Stimulated activated naive CD8-positive, alpha-beta T cell treated with anti-CD3 and anti-CD28 coated beads, Interleukin-15, amount 100 ng/mL, for 72 hours (primary cell): ENCODE measurements at places on chromosomes 16 and 17.
A peak's percentile ranks its signal among the peaks of the same experiment; 100 is the strongest.

- DNase-seq, result peak; percentile 65
These were observed 2.0 kb downstream of the ZNF319 start for GRCh38 chr16:57998486-57998885.

- DNase-seq, result no peak
These were observed 40.9 kb downstream of the ADAMTS18 start for GRCh38 chr16:77393955-77394354.

- no peak for DNase-seq
These were observed 13.7 kb downstream of the KRABD2 start for GRCh38 chr17:8362651-8363332.

- DNase-seq, result no peak
These were observed 46.1 kb upstream of the MYOCD start for GRCh38 chr17:12619459-12620199.

- DNase-seq, result peak; percentile 29
These were observed 8.3 kb upstream of the NOS2 start for GRCh38 chr17:27808628-27809027.

- no peak for DNase-seq
These were observed 4.0 kb downstream of the SDF2 start for GRCh38 chr17:28657756-28658155.

DNA sequence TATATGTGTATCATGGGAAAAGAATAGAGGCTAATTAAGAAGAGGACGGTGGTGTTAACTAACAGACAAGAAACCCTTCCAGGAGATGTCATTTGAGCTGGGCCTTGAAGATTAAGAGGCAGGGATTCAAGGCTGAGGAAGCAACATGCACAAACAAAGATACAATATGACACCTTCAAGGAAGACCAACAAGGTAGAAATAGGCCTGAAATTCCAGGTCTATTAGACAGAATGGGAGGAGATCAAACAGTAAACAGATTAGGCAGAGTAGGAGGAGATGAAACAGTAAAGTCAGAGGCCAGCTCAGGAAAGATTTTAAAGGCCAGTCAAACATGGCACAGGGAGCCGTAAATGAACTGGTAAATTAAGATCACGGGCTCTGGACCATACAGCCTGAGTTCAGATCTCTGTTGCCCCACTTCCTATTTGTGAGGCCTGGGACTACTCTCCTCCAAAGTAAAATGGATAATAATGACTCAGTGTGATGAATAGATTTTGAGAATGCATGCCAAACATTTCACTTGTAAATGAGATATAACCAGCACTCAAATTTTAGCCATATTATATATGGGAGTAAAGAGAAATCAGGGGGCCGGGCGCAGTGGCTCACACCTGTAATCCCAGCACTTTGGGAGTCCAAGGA, 38.9 kb downstream of the USP31 start:
- DNase-seq, result no peak

DNA sequence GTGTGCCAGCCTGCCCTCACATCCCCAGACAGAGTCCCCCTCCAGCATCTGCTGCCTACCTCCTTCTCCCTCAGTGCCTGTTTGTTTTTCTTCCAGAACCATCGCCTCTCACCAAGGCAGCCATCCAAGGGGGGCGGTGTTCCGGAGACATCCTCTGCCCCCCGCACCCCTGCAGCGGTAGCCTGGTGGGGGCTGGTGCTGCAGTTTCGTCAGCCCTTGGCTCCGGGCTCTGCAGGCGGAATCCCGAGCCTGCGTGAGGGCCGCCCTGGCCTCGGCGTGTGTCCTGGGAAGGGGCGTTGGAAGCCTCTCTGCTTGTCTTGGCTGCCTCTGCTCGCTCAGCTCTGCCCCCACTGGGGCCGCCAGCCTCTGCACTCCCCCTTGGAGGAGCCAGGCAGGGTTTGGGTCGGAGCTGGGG, 126.0 kb upstream of the CIBAR2 start:
- no peak for DNase-seq

DNA sequence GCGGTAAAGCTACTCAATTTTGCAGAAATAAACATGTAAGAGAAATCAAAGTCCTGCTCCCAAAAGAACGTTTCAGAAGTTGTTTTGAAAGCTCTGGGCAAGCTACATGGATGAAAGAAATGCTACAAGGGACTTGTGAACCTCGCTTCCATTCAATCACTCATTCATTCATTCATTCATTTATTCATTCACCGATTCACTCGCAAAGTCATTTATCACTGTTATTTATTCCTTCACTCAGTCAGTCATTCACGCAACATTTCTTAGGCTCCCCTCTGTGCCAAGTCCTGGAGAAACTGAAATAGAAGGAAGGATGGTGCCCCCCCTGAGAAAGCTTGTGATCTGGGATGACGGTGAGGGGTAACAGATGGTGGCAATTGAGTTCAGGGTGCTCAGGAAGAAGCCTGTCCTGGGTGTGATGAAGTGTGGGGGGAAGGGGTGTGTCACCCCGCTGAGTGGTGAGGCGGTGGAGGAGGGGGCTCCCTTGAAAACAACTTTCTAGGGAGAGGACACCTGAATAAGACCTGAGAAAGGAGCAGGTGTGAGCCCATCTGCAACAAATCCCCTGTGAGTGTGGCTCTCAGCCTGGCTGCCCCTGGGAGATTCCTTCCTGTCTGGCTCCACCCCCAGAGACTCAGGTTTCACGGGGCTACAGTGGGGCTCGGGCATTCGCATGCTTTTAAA, 36.3 kb upstream of the PRSS54 start:
- no peak for DNase-seq

GRCh38 chr17:83177611-83178532, 98.5 kb downstream of the METRNL start:
- DNase-seq, result peak; percentile 6

DNA sequence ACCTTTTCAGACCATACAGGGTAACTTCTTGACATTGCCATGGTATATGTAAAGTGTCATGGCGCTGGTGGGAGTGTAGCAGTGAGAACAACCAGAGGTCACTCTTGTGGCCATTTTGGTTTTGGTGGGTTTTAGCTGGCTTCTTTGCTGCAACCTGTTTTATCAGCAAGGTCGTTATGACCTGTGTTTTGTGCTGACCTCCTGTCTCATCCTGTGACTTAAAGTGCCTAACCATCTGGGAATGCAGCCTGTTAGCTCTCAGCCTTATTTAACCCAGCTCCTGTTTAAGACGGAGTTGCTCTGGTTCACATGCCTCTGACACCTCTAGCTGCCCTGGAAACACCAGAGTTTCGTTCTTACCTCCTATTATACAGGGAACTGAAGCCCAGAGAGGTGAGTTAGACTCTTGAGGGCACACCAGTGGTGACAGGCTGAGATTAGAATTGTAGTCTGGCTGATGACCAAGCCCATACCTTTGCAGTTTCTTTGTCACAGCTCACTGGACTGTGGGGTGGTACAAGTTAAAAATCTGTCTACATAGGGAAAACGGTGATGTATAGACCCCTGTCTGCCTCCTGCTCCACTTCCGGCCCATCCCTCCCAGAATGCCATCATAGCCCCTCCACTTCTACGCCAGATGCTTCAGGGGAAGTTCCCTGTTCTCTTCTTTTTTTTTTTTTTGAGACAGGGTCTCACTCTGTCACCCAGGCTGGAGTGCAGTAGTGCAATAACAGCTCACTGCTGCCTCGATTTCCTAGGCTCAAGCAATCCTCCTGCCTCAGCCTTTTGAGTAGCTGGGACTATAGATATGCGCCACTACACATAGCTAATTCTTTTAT, 21.0 kb downstream of the KSR1 start:
- no peak for DNase-seq

- no peak for DNase-seq
These were observed 86.4 kb downstream of the HAPSTR1 start for GRCh38 chr16:9177861-9178260.

- DNase-seq, result no peak
These were observed 73.6 kb downstream of the METRNL start for GRCh38 chr17:83152745-83153611.

GRCh38 chr16:26189536-26189935, 497.8 kb downstream of the HS3ST4 start:
- DNase-seq, result no peak

DNA sequence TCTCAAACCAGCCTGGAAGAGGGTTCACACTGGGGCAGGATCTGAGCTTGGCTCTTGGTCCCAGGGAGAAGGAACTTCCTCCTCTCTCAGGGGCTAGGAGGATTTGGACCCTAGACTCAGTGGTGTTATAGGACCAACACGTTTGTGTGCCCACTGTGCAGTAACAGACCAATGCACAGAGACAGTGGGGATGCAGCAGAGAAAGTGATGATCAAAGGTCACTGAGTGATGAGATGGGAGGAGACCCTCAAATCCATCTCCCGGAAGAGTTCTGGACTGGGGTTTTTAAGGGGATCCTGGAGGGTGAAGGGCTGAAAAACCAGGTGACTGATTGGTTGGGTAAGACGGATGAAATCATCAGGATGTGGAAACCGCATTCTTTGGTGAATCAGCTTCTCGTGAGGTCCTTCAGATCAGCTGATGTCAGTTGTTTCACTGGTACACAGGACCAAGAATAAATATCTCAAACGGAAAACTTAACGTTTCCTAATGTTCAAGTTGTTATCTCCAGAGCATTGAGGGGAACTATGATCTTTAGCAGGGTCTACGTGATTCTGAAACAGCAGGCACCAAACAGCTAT, 3.3 kb upstream of the VAC14 start:
- no peak for DNase-seq

- no peak for DNase-seq
These were observed 563 bp downstream of the ST6GALNAC1 start for GRCh38 chr17:76642994-76643393.

- DNase-seq, result no peak
These were observed 136.6 kb upstream of the ELAC2 start for GRCh38 chr17:13154398-13154797.

DNA sequence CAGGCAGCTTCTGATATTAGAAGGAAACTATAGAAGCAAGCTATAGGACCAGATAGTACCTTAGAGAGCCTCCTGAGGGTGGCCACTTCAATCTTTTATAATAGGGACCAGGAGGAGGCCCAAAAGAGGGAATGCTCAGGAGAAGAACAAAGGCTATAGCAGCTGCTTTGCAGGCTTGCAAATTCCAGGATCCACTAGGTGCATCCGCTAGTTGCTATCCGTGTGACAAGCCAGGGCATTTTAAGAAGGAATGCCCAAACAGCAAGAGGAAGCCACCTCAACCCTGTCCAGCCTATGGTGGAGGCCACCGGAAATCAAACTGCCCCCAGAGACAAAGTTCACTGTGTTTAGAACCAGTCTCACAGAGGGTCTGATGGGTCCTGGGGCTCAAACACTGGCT, 192.6 kb upstream of the KIF2B start:
- DNase-seq, result no peak

DNA sequence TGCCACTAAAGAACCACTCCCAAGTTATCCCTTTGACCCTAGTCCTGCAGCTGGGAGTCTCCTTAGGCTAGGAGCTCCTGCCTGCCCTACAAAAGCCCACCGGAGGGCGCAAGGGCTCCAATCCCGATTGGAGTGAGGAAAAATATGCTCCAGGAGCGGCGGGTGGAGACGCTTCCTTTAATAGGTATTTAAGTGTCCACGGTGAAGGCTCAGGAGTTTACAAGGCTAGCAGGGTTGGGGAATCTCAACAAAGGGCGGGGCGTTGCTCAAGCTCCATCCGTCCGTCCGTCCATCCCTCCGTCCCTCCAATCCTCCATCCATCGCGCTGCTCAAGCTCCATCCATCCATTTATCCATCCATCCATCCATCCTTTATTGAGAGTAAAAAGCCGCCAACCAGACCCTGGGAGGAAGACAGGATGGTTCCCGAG, 556 bp upstream of the SPNS1 start:
- no peak for DNase-seq

DNA sequence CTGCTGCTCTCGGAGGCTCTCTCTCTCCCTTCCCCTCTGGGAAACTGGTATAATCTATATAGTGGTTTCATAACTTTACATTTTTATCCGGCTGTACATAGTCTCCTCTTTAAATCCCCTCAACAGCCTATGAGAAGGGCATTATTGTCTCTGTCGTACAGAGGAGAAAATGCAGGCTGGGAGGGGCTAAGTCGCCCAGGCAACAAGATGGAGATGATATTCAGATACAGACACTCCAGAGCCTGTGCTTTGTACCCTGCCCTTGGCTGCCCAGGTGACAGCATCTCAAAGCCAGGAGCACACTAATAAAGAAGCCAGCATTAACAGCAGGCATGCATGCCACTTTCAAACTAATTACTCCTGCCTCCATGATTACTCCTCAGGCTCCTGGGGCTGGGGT, 4.7 kb upstream of the EIF1 start:
- no peak for DNase-seq

- no peak for DNase-seq
These were observed 33.1 kb downstream of the POLR3E start for GRCh38 chr16:22330326-22330725.

DNA sequence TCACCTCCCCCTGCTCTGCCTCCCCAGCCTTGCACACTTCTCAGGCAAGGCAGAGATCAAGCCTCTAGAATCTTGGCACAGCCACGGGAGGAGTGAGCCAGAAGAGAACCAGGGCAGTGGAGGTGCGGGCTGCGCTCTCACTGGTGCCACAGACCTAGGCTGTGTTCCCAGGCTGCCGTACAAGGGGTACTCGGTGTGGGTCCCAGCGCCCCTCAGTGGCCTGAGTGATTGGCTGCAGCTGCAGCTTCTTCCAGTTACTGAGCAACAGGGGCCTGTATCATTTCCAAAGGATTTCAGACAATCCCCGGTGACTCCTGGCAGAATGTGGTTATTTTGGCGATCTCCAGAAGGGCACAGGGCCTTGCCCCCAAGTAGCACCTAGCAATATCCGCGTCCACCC, 1852.1 kb downstream of the TP53TG3F start:
- DNase-seq, result no peak

DNA sequence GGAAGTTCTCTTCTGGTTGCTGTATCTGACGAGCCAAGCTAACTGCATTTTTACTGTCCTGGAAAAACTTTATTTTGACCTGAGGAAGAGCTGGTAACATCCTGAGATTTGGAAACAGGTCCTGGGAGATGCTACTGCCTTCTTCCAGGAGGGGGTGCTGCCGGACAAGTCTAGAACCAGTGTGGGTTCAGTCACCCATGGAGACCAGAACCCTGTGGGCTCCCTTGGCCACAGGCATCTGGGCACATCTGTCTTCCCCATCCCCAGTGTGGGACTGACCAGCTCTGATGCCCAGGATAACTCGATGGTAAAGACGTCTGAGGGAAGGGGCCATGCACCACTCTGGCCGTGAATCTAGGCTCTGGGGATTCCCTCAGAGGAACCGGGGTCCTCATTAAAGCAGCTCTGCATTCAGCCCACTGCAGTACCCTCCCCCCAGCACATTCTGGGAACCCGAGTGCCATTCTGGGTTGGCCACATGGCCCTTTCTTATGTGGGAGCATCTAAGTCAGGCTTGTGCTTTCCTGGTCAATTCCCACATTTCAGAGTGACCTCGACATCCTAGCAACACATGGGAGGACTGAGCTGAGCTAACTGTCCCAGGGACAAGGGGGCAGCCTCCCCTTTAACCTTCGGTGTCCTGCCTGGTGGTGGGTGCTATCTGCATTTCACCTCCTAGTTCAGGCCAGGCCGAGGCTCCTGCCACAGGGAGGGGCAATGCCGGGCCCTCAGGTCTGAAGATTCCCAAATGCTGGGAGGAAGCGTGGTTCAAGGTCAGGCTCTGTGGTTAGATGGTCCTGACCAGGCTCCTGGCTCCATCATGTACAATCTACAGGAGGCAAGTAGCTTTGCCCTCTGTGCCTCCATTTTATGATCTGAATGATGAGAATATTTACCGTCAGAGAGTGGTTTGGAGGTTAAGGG, 6.4 kb downstream of the C16orf86 start:
- DNase-seq, result peak; percentile 52

- DNase-seq, result peak; percentile 40
These were observed 198.8 kb upstream of the CIBAR2 start for GRCh38 chr16:85310868-85311585.
